Osteocyte (in vitro differentiated cells): ENCODE measurements at places on chromosomes 2 and 18. TPM values are rescaled to one million over a fixed set of nuclear protein-coding genes. Genes with fewer than 3 reads are reported as not detected.
A peak's percentile ranks its signal among the peaks of the same experiment; 100 is the strongest.

The ZNF385B gene
- total RNA-seq = 0.13 and 0.16 TPM in 2 replicates

The TUBA4B gene
- not detected in 2 replicates for total RNA-seq

The IGFBP2 gene
- total RNA-seq = 2,796 and 2,855 TPM in 2 replicates

The POMC gene
- total RNA-seq = not detected in 2 replicates

The GALNT13 gene
- 0.13 TPM in 1 of 2 replicates, not detected in the other for total RNA-seq

The ACVR1C gene
- total RNA-seq = 0.08 and 0.16 TPM in 2 replicates

The MERTK gene
- total RNA-seq = 1.2 and 1.5 TPM in 2 replicates

DNA sequence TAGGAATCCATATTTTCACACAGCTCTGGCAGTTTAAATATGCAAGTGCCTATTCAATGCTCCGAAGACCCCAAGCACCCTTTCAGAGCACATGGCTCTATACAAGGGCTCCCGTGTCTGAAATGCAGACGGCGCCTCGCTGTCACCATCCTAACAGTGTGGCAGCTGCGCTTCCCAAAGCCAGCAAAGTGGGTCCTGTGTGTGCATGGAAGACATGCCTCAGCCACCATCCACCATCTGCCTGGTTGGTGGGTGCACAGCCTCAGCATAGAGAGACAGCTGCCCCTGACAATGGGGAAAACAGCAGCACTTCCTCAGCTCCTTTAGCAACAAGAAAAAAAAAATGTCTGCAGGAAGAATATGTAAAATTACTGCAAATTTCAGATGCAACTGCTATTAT is 218.1 kb downstream of the SP3 start:
- DNase-seq = no peak
- H3K4me1 ChIP-seq = peaks cover 18% of the 10 kb centered on the region
- H3K4me3 ChIP-seq = no peak overlapping the region

- H3K4me1 ChIP-seq = peaks cover 31% of the 10 kb centered on the region
- H3K27me3 ChIP-seq = no peaks in the 10 kb centered on the region
- no peaks in the 10 kb centered on the region for H3K36me3 ChIP-seq
- no peak overlapping the region for H3K4me3 ChIP-seq
- H3K27ac ChIP-seq = peak overlapping the region; percentile 34
- DNase-seq = no peak
Measured at GRCh38 chr18:73153271-73153670, 285.5 kb upstream of the NETO1 start.

DNA sequence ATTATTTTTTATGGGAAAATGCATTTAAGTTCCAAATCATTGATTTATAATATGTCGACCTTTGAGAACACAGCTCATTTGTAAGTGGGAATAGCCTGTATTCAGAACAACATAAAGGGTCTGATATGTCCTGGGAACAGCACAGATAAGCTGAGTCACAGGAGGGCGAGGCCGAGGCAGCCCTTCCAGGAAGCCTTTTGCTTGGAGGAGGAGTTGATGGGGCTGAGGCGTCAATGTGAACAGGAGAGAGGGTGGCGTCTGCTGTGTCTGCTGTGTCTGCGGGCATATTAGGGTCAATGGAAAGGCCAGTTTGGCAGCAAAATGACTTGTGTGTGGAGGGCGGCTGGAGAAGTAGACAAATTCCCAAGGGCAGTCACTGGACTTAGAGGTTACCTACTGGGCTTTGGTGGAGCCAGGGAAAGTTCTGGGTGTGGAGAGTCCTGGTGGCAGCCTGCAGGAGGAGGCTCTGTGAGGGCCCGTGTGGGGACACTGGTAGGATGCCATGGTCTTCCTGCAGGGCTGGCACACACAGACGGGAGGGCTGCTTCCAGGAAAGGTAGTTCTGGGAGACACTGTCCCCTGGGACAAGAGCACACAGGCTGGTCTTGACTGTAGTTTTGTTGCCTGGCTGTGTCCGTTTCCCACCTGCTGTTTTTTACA is 128.1 kb downstream of the GLI2 start:
- peak overlapping the region; percentile 33 for H3K27ac ChIP-seq
- no peaks in the 10 kb centered on the region for H3K27me3 ChIP-seq
- peaks cover 70% of the 10 kb centered on the region for H3K4me1 ChIP-seq
- DNase-seq = no peak
- no peaks in the 10 kb centered on the region for H3K36me3 ChIP-seq

- peaks cover 26% of the 10 kb centered on the region for H3K4me1 ChIP-seq
- H3K4me3 ChIP-seq = no peak overlapping the region
- no peaks in the 10 kb centered on the region for H3K36me3 ChIP-seq
Measured at GRCh38 chr2:151904807-151905206, 76.6 kb upstream of the ARL5A start.

GRCh38 chr2:144517866-144518747 is 1.8 kb downstream of the ZEB2 start:
- H3K4me3 ChIP-seq = no peak overlapping the region
- peaks cover 8% of the 10 kb centered on the region for H3K36me3 ChIP-seq
- DNase-seq = no peak
- no peak overlapping the region for H3K27ac ChIP-seq
- peaks cover 47% of the 10 kb centered on the region for H3K4me1 ChIP-seq

- no peak overlapping the region for H3K27ac ChIP-seq
- H3K27me3 ChIP-seq = peaks cover 2% of the 10 kb centered on the region
- no peak for DNase-seq
- H3K36me3 ChIP-seq = no peaks in the 10 kb centered on the region
- H3K4me3 ChIP-seq = no peak overlapping the region
- H3K4me1 ChIP-seq = peaks cover 1% of the 10 kb centered on the region
Measured at GRCh38 chr2:84223191-84223590, 235.9 kb downstream of the SUCLG1 start.

GRCh38 chr2:197165020-197165419 is 145.6 kb downstream of the ANKRD44 start:
- no peak for DNase-seq
- no peak overlapping the region for H3K27ac ChIP-seq
- H3K4me3 ChIP-seq = no peak overlapping the region
- no peaks in the 10 kb centered on the region for H3K36me3 ChIP-seq

GRCh38 chr18:55863876-55864275 is 275.9 kb upstream of the TCF4 start:
- H3K4me3 ChIP-seq = no peak overlapping the region
- no peak for DNase-seq
- no peaks in the 10 kb centered on the region for H3K36me3 ChIP-seq
- H3K27me3 ChIP-seq = no peaks in the 10 kb centered on the region
- H3K4me1 ChIP-seq = peaks cover 21% of the 10 kb centered on the region
- no peak overlapping the region for H3K27ac ChIP-seq

- no peaks in the 10 kb centered on the region for H3K36me3 ChIP-seq
- DNase-seq = no peak
- no peak overlapping the region for H3K4me3 ChIP-seq
- H3K27me3 ChIP-seq = peaks cover 28% of the 10 kb centered on the region
Measured at GRCh38 chr2:102366406-102367112, 11.0 kb downstream of the IL18R1 start.

GRCh38 chr2:101516823-101517690 is 42.1 kb upstream of the RFX8 start:
- no peak overlapping the region for H3K4me3 ChIP-seq
- H3K27ac ChIP-seq = no peak overlapping the region
- no peak for DNase-seq
- H3K27me3 ChIP-seq = peaks cover under 1% of the 10 kb centered on the region
- H3K4me1 ChIP-seq = peaks cover 16% of the 10 kb centered on the region

- H3K27ac ChIP-seq = no peak overlapping the region
- no peaks in the 10 kb centered on the region for H3K36me3 ChIP-seq
- no peak for DNase-seq
- H3K4me3 ChIP-seq = no peak overlapping the region
- peaks cover 15% of the 10 kb centered on the region for H3K4me1 ChIP-seq
Measured at GRCh38 chr18:12053289-12053688, 40.4 kb upstream of the ANKRD62 start.

GRCh38 chr2:158197940-158198339 is 96.3 kb downstream of the UPP2 start:
- H3K27me3 ChIP-seq = no peaks in the 10 kb centered on the region
- H3K27ac ChIP-seq = no peak overlapping the region
- H3K4me1 ChIP-seq = peaks cover 34% of the 10 kb centered on the region
- no peak for DNase-seq

GRCh38 chr2:190583507-190584337 is 49.2 kb upstream of the NEMP2 start:
- no peak overlapping the region for H3K4me3 ChIP-seq
- H3K36me3 ChIP-seq = no peaks in the 10 kb centered on the region
- no peaks in the 10 kb centered on the region for H3K27me3 ChIP-seq
- DNase-seq = no peak
- peak overlapping the region; percentile 43 for H3K27ac ChIP-seq

DNA sequence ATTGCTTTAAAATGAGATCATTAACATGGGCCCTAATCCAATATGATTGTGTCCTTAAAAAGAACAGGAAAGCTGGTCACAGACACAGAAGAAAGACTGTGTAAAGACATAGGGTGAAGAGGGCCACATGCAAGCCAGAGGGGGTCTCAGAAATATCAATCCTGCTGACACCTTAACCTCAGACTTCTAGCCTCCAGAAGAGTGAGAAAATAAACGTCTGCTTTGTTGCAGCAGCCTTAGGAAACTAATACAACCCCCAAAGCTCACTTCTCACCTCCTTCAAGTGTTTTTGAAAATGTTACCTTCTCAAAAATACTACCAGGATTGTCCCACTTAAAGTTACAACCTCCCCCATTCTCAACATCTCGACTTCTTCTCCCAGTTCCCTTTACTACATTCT is 39.8 kb upstream of the SESTD1 start:
- no peaks in the 10 kb centered on the region for H3K36me3 ChIP-seq
- H3K4me3 ChIP-seq = no peak overlapping the region
- H3K27me3 ChIP-seq = peaks cover 4% of the 10 kb centered on the region
- peaks cover 2% of the 10 kb centered on the region for H3K4me1 ChIP-seq

DNA sequence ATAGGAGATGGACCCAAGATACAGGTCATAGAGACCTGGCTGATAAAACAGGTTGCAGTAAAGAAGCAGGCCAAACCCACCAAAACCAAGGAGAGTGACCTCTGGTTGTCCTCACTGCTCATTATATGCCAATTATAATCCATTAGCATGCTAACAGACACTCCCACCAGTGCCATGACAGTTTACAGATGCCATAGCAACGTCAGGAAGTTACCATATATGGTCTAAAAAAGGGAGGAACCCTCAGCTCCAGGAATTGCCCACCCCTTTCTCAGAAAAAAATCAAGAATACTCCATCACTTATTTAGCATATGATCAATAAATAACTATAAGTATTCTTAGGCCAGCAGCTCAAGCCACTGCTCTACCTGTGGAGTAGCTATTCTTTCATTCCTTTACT is 574.7 kb upstream of the ID2 start:
- no peak overlapping the region for H3K4me3 ChIP-seq
- no peak overlapping the region for H3K27ac ChIP-seq
- H3K4me1 ChIP-seq = no peaks in the 10 kb centered on the region
- H3K36me3 ChIP-seq = no peaks in the 10 kb centered on the region
- no peak for DNase-seq

- H3K27ac ChIP-seq = no peak overlapping the region
- no peak for DNase-seq
- H3K4me1 ChIP-seq = no peaks in the 10 kb centered on the region
- H3K36me3 ChIP-seq = no peaks in the 10 kb centered on the region
- H3K4me3 ChIP-seq = no peak overlapping the region
- no peaks in the 10 kb centered on the region for H3K27me3 ChIP-seq
Measured at GRCh38 chr2:2222931-2223330, 108.1 kb downstream of the MYT1L start.

- H3K36me3 ChIP-seq = no peaks in the 10 kb centered on the region
- H3K27me3 ChIP-seq = no peaks in the 10 kb centered on the region
- no peak overlapping the region for H3K27ac ChIP-seq
- H3K4me3 ChIP-seq = no peak overlapping the region
- no peak for DNase-seq
Measured at GRCh38 chr2:6683516-6683915, 182.2 kb downstream of the CMPK2 start.

DNA sequence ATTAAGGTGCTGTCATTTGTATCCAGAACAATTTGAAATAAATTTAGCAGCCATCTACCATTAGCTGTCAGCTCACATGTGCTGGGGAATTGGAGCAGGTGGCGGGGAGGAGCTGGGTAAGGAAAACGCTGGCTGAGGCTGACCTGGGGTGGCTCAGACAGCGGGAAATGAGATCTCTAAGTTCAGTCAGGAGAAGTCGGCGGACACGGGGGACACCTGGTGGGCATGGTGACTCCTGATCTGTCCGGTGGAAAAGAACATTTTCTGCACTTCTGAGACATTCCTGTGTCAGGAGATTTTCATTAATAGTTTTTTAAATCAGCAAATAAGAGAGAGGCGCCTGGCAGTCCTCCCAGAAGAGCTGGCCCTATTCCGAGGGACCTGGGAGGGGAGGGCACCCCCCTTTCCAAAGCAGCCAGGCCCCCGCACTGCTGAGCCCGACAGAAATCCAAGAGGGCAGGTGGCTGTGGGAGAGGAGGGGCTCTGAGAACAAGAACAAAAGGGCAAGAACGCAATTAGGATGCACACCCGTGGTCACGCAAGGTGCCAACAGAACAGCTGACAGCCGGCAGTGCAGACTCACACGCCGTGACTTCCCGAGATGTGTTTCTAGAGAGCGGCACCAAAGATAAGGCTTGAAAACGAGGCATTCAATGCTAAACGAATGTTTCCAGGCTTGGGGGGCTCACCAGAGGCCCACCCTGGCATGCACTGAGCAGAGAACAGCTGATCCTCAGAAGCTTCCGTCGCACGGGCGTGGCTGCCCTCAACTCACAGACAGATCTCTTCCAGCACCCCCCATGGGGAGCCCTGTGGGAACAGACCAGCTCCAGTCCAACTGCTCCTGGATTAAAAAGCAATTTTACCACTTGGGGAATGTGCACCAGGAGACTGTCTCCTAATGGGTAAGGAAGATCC is 26.4 kb downstream of the SLC66A2 start:
- no peaks in the 10 kb centered on the region for H3K27me3 ChIP-seq
- H3K27ac ChIP-seq = no peak overlapping the region
- H3K4me3 ChIP-seq = no peak overlapping the region
